Thymus (tissue), 14 donors: ENCODE measurements at places on chromosomes 2 and 18. TPM values are rescaled to one million over a fixed set of nuclear protein-coding genes. Genes with fewer than 3 reads are reported as not detected.

DNA sequence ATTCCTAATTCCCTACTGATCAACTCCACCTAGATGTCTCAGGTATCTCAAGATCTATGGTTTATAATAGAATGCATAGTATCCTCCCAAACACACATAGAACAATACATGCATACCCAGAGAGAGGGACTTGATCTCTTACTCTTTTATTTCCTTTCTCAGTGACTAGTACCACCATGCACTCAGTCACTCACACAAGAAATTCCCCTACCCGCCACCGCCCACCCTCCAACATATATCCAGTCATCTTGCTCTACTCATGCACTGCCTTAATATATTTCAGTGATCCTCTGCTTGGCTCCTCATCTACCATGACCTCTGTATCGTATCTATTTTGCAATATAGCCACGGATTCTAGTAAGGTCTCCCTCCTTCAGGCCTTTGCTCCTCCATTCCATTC is 996.9 kb downstream of the LRP1B start:
- no peak overlapping the region for H3K27ac ChIP-seq
- no peaks in the 10 kb centered on the region for H3K4me1 ChIP-seq
- no peak for DNase-seq
- H3K27me3 ChIP-seq = no peaks in the 10 kb centered on the region

DYSF gene
- 9.2 TPM for total RNA-seq

GRCh38 chr2:202307690-202308089 is 42.1 kb downstream of the NOP58 start:
- no peak for DNase-seq
- no peak overlapping the region for H3K4me3 ChIP-seq
- no peaks in the 10 kb centered on the region for H3K4me1 ChIP-seq
- no peak overlapping the region for H3K27ac ChIP-seq

SH3RF3 gene
- 3.2 TPM for total RNA-seq

LHCGR gene
- 0.05 TPM for total RNA-seq

KIF5C gene
- 0.19 TPM for total RNA-seq

DNA sequence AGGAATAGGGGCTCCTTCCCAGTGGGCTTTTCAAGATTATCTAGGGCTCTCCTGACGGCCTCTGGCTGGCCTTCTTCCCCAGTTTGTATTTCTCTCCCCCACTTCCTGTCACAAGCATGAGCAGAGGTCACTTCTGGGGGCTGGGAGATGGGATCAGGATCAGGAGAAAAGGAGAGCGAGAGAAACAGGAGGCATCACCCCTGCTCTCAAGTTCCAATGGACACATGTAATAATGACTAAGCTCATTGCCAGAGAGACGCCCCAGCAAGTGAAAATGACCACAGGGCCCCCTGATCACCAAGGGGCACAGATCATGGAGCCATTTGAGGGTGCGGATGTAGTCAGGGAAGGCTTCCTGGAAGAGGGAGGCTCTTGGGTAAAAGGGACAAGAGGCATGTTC is 92.1 kb downstream of the SMAD7 start:
- H3K4me3 ChIP-seq = no peak overlapping the region
- H3K27ac ChIP-seq = no peak overlapping the region
- DNase-seq = no peak
- H3K27me3 ChIP-seq = no peaks in the 10 kb centered on the region

GRCh38 chr2:54772531-54772930 is 49.1 kb downstream of the EML6 start:
- H3K4me1 ChIP-seq = no peaks in the 10 kb centered on the region
- no peak overlapping the region for H3K4me3 ChIP-seq
- no peaks in the 10 kb centered on the region for H3K27me3 ChIP-seq
